ENCODE measurements at places on chromosomes 11 and 22. TPM values are rescaled to one million over a fixed set of nuclear protein-coding genes. Genes with fewer than 3 reads are reported as not detected.

GRCh38 chr22:46734830-46735453 is 3.1 kb downstream of the CERK start:
- no peak for DNase-seq

The SCGB1C1 gene
- total RNA-seq: not detected

The PLEKHB1 gene
- total RNA-seq: 117 TPM

DNA sequence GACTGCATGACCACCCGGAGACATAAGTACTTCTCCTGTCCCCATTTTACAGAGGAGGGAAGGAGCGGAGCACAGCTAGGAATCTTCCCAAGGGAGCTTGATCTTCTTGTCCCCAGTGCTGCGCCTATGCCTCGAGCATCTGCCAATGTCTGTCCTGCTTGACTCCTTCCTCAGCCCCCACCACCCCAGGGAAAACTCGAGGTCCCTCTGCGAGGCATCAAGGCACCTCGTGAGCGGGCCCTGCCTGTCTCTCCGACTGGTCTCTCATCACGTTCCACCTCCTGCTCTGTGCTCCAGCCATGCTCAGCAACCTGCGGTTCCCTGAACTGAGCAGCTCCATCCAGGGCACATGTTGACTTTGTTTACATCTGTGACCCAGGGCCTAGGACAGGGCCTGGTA is 2.5 kb downstream of the NCF4 start:
- no peak for DNase-seq

The SEC14L6 gene
- total RNA-seq: 3.7 TPM

GRCh38 chr11:37951996-37952395 is 1354.0 kb upstream of the RAG2 start:
- no peak for DNase-seq

- DNase-seq: no peak
Observed at GRCh38 chr11:64096835-64097234, 61.1 kb downstream of the FLRT1 start.

The SLC22A12 gene
- total RNA-seq: not detected

DNA sequence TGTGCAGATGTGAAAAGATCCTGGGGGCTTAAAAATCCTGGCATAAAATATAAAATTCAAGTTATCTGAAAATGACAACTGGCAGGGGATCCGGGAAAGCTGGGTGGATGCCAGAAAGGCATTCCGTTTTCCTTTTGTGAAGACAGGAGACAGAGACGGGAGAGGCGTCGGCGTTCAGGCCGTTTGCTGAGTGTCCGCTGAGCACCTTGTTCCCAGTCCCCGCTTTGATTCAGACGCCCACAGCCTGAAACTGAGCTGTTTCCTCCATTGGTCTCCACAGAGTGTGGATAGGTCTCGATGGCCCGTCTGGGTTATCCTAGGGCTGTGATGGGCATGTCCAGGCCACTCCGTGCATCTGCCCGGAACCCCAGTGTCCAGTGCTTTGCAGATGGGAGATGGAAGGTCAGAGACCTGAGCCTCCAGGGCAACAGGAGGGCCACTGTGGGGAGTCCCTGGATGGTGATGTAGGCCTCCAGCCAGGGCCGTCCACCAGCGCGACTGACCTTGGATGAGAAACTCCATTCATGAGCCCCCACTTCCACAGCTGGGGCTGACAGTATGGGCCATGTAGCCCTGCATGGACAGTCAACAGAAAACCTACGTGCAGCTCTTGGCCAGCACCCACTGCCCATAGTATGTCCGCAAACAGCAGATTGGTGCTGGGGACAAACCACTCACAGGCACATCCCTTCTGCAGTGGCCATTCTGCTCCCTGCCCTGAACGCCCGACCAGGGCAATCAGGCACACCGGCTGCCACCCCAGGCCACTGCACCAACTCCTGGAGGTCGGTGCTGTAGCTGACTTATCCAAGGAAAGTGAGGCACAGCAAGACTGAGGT is 11.6 kb downstream of the MRGPRF start:
- DNase-seq: no peak

The TAF6L gene
- total RNA-seq: 56.3 TPM

GRCh38 chr11:1776331-1776851 is 12.7 kb upstream of the CTSD start:
- DNase-seq: no peak

GRCh38 chr22:29109822-29110221 is 37.0 kb downstream of the KREMEN1 start:
- DNase-seq: no peak

The OR2AG2 gene
- total RNA-seq: 0.48 TPM

DNA sequence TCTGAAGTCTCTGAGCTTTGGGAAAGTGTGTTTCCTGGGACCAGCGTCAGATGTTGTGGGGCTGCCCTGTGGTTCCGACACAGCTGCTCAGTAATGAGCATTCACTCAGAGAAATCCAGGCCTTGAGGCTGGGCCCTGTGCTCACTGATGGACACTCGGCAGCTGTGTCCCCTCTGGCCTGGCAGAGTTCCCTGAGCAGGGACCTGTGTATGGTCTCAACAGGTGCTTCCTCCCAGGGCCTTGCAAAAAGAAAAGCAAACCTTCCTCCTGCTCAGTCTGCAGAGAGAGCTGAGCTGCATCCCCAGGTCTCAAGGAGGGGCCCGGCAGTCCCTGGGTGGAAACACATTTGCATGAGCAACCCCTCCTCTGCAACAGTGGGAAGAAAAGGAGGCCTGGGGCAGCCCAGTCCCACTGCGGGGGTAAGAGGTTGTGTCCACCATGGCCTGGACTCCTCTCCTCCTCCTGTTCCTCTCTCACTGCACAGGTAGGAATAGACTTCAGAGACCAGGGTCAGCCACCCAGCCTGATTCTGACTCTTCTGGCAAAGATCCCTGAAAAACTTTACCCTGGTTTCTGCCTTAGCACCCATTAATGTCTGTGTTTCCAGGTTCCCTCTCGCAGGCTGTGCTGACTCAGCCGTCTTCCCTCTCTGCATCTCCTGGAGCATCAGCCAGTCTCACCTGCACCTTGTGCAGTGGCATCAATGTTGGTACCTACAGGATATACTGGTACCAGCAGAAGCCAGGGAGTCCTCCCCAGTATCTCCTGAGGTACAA is 131.2 kb downstream of the VPREB1 start:
- DNase-seq: no peak

The GLYATL1 gene
- 25.3 TPM for total RNA-seq

DNA sequence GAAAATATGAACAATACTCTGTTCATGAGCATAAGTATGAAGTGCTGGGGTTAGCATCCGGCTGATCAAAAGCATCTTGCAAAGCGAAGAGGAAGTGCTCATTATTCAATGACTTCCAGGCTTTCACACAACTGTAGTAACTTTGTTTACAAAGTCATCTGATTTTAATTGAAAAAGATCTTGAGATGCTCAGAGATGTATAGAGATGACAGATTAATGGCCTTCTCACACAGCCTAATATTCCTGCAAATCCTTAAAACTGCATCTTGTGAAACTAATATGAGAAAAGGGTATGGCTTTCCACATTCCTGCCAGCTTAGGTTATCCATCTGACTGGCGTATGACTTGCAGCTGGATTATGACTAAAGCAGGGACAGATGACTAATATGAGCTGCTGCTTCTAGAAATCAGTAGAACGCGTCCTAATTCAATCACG is 125.4 kb downstream of the CASP12 start:
- no peak for DNase-seq

DNA sequence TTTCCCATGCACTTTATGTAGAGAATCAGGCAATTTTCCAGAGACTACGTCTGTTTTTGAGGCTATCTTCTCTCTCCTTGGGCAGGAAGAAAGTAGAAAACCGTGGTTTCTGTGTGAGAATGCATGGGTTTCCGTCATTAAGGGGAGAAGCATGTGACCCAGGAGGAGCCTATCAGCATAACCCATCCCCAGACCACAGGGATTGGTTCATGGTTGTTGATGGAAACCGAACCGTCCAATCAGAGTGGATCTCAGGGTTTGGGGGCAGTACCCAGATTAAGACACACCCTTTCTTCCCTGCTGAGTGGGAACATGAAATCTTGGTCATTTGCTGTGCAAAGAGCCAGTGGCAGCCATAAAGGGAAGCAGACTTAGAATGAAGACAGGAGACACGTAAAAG is 517.8 kb downstream of the MN1 start:
- no peak for DNase-seq

- DNase-seq: no peak
Observed at GRCh38 chr11:81477277-81477676, 1256.4 kb downstream of the FAM181B start.

DNA sequence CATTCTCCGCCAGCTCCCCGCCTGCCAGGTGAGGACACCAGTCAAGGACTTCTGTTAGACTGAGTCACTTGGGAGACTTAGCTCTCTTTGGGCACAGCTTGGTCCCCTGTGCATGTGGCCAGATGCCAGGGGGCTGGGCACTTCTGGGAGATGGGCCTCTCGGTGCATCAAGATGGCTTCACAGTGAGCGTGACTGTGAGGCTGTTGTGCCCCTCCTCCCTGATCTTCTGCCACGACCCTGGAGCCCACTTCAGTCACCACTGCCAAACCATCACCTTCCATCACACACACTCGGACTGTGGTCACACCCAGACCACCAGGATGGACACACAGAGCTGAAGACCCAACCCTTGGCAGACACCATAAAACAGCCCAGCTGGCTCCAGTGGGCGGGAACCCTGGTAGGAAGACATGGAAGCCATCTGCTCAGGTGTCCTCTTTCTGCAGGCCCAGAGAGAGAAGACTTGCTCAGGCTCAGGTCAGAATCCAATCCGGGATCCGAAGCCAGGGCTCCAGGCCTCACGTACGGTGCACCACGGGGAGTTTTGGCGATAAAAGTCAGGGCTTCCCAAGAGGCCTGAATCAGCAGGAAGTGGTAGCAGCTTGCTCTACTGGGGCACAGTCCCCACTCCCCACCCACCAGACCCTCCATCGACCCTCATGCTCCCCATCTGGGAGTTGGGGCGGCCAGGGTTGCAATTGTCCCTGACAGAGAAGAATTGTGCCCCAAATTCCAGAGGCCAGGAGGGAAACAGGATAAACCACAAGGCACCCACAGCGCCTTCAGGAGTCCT is 29.8 kb upstream of the CD5 start:
- DNase-seq: no peak

DNA sequence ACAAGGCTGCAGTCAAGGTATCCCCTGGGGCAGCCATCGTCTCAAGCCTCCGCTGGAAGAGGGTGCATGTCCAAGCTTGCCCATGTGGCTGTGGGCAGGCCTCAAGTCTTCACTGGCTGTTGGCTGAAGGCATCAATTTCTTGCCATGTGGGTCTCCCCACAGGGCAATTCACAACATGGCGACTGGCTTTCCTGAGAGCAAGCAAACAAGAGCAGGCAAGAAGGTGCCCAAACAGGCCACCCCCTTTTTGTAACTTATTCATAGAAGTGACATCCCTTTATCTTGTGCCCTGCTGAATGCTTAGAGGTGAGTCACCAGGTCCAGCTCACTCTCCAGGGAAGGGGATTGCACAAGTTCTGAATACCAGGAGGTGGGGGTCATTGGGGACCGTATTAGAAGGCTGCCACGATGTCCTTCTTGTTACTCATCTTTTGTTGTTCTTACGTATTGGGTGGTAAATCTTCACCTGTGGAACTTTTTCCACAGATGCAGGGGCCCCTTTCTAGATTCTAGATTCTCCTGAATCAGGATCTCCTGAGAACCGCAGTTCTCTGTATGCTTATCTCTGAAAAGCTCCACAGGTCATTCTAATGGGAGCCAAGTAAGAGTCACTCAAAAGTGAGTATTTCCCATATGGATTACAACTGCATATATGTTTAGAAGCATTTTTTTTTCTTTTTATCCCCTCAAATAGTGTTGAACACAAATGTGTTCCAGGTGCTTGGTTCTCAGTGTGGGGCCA is 44.2 kb upstream of the MICAL2 start:
- DNase-seq: no peak

The CALCA gene
- 0.57 TPM for total RNA-seq

- no peak for DNase-seq
Observed at GRCh38 chr11:44327730-44328129, 17.8 kb upstream of the ALX4 start.

- no peak for DNase-seq
Observed at GRCh38 chr11:108620958-108621772, 27.6 kb upstream of the EXPH5 start.

The HEPACAM gene
- 0.07 TPM for total RNA-seq

- DNase-seq: no peak
Observed at GRCh38 chr11:125148743-125149142, 15.8 kb upstream of the PKNOX2 start.

- DNase-seq: no peak
Observed at GRCh38 chr11:40095446-40095845, 1364.0 kb downstream of the LRRC4C start.

- no peak for DNase-seq
Observed at GRCh38 chr11:92759571-92760214, 209.8 kb upstream of the MTNR1B start.

DNA sequence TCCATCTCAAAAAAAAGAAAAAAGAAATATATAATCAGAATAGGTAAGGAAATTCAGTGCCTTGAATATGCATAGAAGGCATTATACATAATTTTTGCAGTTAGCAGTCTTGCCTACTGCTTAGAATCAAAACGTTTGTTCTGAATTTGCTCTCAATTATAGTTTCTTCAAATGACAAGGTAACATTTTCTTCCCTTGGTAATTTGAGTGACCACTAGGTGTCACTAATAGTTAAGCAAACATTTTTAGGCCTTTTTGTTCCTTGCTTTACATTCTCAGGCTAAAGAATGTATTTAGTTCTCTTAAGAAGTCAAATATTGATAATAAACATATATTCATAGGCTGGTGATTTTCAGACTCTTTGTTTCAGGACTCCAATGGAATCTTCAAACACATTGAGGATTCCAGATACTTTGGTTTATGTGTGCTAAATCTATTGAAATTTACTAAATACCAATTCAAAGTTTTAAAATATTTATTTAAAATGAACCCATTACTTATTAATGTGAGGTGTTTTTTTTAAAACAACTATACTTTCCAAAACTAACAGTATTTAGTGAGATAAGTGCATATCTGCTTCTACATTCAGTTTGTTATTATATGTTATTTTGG is 55.0 kb upstream of the DEPDC7 start:
- no peak for DNase-seq

DNA sequence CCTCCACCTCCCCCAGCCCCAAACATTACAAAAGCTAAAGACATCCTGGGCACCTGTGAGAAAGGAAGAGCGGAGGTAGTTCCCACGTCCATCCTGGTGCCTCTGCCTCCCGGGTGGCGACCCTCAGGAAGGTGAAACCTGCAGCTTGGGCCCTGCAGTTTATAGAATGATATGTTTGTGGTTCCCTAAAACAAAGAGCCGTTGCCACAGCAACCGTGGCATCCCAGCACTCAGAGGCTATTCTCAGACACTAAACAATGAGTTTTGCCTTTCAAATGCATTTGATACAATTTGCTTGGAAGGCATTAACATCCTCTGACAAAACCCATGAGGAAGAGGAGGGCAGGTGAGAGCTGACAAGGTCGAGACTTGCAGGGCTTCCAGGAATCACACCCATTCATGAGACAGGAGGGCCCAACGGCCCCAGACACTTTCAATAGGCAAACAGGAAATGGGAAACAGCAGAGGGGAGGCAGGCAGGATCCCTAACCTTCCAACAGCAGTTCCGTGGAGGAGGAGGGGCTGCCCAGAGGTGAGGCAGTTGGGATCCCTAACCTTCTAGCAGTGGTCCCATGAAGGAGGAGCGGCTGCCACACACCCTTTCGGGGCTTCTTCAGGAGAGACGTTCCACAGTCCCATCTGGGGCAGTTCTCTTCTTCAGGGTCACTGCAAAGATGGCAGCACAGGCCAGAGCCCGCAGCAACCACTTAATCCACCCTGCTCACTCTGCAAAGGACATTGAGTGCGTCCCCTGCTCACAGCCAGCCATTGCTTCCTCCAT is 379.2 kb downstream of the SHANK2 start:
- DNase-seq: no peak

The MS4A3 gene
- total RNA-seq: not detected
